ENCODE measurements at places on chromosomes 1 and 21.

- no peak for DNase-seq
Measured at GRCh38 chr1:245791410-245792312, 636.9 kb downstream of the KIF26B start.

DNA sequence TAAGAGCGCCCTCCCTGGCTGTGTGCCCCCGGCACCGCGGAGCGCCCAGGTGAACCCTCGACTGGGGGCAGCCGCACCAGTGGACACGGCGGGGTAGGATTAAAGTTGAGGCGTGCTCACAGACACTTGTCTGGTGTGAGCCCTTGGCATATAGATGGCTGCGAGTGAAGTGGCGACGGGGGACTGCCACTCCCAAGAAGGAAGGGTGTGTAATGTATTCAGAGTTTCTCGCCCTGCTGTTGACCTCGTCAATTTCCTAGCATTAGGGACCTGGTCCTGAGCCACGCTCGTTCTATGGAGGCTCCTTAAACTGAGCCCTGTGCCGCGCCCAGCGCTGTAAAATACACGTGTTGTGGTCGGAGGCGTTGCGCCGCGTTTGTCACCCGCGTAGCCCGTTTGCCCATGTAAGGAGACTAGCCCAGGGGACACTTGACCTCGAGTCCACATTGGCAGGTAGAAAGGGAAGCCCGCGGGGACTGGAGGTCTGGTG lies 554 bp downstream of the EVA1C start:
- DNase-seq: peak; percentile 6

- peak; percentile 87 for DNase-seq
Measured at GRCh38 chr1:148263128-148263905, 111.2 kb upstream of the NBPF11 start.

DNA sequence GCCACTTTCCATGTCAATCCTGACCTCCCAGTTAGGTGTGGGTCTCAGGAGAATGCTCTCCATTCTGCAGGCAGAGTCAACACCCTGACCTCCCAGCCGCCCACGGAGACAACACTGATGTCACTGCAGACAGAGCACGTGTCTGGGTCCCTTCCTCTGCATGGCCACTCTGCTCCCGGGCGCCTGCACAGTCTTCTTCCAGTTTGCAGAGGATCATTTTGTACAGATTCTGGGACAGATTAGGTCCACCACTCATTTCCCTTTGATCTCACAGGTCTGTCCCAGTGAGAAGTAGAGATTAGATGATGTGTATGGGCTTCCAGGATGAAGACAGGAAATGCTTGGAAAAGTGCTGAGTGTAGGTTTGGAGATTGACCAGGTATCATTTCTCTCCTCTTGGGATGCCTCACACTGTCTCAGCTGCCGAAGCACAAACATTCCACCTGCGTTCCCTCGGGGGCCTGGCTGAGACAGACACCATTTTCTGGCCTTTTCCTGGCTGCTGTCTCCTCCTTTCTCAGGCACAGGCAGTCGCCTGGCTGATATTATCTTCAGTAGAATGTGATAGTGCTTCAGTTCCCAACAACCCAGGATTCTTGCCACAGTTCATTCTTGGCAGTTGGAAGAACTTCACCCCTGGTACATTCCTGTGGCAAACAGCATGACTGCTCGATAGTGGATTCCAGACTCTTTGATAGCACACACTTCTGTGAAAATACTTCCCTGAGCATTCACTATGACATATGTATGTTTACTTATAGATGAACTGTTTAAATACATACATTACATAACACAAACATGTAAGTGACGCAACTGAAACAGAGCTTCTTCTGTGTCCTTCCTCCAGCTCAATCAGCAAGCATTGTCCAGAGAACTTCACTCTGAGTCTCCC lies 7.9 kb downstream of the MYBPHL start:
- peak; percentile 19 for DNase-seq

DNA sequence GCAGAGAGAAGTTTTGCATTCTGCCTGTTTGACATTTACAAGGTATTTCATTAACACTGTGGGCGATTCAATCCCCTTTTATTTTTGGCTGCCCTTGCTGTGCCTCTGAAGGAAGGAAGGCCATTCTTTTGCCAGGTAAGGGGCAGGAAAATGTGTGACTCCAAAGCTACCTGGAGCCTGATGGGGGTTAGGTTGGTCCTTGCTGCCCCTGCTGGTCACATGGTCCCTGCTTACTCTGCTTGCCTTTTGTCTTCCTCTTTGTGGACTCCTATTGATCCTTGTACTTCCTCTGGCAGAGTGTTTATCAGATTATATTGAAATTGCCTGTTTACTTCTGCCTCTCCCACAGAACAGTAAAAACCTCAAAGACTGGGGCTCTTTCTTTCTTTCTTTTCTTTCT lies 65.7 kb downstream of the ST6GALNAC3 start:
- no peak for DNase-seq

- DNase-seq: no peak
Measured at GRCh38 chr21:29256126-29256910, 42.4 kb upstream of the BACH1 start.

DNA sequence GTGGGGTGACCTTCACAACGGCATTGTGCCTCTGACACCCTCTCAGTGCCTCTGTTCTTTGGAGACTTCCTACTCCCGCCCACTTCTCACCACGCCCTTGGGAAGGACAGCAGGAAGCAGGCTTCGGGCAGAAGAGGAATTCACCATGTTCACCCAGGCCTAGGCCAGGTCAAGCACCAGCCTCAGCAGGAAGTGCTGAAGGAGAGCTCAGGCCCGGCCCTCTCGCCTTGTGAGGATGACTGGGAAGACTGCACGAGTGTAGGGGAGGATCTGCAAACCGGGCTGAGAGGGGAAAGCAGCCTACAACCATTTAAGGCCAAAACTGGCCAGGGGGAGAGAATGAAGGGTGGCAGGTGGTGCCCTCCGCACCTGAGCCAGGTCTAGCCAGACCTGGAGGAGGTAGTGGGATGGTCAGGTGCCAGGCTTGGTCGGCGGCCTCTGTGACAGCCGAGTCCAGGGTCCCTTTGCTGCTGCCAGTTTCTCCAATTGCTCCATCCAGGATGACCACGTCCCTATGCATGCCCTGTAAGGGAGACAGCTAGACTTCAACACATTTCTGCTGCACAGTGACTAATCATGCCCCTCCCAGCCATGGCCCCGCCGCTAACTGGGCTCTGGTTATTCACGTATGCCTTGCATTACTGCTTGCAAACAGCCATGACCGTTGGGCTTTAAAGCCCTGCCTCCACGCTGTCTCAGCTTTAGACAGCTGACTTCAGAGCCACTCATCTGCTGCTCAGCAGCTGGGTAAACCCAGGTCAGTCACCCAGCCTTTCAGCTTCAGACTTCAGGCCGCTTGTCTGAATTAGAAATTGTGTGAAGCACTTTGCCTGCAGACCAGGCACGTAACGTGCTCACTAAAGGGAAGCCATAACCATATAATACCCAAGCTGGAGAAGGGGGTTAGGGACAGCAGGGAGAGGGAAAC lies 8.9 kb downstream of the MRTO4 start:
- DNase-seq: no peak

GRCh38 chr1:25443030-25443699 lies 12.5 kb downstream of the MACO1 start:
- no peak for DNase-seq

DNA sequence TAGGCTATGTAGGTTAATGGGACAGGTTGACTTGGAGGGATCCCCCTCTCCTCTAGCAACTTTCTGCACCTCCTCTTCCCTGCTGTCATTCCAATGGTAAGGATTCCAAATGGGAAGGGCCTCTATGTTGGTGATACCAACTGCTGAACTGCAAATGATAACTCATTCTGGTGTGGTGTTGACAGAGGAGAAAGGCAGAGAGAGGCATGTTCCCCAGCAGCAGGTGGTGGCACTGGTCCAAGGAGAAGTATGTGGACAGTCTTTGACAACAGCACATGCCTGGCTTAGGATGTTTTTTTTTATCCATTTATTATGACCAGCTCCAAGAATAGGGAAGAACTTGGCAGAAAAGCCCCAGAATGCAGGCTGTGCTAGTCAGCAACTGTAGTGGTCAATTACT lies 19.6 kb upstream of the SPAG17 start:
- no peak for DNase-seq

GRCh38 chr1:55428944-55429931 lies 214.1 kb upstream of the USP24 start:
- no peak for DNase-seq

- DNase-seq: no peak
Measured at GRCh38 chr1:36805979-36806640, 228.2 kb downstream of the GRIK3 start.

DNA sequence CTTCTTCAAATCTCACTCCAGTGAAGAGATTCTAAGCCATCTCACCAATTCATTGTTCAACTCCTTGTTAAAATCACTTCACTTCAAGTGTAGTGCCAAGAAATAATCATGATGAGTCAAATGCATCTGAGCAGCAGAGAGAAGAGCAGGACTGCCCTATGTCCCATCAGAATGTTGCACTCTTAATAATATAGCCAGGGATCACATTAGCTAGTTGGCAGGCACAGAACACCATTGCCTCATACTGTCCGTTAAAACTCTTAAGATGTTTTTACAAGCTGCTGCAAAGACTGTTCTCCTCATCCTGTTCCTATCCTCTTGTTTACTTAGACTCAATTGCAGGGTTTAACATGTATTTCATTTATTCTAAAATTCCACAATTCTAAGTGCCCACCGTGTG lies 432.9 kb downstream of the PLPP3 start:
- no peak for DNase-seq

DNA sequence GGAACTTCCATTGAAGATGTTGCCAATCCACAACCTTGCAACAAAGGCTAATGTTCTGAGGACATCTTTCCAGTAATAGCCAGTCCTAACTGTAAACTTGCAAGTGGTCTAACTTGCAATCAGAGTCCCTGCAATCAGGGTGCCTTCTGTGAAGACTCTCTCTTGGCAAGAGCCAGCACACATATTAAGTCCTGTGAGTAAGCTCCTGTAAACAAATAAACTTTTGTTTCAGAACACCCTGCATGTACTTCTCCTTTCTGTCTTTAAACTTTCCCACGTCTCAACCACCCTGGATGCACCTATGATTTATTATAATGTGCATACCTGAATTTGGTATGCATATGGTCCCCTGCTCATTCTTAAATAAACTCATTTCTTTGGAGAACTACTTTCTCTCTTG lies 9.1 kb downstream of the GBP7 start:
- no peak for DNase-seq

DNA sequence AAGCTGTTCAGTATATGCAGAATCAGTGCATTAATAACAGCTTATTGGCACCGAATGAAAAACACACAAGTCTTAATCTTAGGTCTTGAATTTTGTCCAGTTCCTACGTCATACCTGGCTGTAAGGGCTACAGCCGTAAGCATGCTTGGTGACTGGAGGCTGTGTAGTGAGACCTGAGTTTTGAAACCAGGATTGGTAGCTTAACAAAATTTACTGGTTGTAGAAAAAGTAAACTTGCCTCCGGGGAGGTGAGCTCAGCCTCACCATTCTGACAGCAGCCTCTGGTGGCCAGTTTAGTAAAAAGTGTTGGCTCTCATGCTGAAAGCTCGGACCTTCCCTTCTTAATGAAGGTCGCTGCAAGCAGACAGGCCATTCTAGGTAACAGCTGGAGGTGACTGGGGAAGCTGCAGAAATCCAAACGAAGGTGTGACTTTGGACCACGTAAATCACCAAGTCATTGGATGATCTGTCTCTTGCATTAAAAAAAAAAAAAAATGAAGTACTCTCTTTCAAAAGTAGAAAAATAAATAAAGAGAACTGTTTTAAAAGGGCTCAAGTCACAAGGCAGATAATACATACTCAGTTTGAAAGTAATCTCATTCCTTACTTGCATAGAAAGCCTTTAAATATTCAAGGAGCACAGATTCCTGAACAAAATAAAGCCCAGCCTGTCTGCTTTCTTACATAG lies 48.9 kb downstream of the HLCS start:
- no peak for DNase-seq

DNA sequence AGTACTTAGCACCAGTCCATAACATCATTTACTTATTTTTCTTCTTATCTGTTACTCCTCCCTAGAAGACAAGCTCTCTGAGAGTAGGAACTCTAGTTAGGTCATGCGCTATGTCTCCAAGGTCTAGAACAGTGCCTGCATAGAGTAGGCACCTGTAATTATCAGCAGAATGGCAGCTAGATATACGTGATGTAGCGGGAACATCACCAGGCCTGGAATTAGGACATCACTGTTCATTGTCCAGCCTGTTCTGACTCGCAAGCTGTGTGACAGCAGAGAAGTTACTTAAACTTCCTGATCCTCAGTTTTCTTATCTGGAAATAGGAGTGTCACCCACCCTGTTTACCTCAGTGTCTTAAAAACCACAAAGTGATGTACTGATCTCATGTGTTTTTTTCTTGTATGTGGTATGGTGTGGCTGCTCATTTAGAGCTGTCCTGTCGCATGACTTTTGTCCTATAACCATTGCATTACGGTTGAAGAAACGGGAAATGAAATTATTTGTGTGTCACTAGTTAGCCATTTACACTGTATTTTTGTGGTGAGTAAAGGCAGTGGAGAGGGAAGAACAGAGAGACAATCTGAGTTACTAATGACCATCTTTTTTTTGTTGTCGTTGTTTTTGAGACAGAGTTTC lies 37.1 kb upstream of the EXO1 start:
- no peak for DNase-seq

DNA sequence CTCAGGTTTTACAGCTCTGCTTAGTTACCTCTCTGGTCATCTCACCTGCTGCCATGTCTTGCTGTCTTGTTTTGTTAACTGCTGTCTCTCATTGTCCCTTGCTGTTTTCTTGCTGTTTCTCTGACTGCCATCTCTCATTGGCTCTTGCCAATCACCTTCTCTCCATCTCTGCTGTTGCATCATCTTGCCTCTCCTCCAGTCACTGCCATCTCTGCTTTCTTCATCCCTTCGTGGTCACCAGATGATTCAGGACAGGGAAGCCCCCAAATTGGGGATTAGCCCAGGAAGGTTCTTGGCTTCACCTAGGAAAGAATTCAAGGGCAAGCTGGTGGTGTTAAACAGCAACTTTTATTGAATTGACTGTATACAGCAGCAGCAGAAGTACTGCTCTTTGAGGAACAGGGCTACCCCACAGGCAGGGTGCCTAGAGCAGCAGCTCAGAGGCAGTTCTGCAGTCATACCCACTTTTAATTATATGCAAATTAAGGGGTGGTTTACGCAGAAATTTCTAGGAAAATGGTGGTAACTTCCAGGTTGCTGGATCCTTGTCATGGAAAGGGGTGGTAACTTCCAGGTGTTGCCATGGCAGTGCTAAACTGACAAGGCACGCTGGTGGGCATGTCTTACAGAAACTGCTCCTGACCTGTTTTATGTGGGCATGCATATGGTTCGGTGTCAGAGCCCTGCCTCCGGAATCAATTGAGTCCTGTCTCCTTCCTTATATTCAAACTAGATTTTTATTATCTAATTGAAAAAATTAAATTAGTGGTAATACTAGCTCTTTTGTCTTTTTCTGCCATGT lies 33.4 kb downstream of the SUCO start:
- no peak for DNase-seq

DNA sequence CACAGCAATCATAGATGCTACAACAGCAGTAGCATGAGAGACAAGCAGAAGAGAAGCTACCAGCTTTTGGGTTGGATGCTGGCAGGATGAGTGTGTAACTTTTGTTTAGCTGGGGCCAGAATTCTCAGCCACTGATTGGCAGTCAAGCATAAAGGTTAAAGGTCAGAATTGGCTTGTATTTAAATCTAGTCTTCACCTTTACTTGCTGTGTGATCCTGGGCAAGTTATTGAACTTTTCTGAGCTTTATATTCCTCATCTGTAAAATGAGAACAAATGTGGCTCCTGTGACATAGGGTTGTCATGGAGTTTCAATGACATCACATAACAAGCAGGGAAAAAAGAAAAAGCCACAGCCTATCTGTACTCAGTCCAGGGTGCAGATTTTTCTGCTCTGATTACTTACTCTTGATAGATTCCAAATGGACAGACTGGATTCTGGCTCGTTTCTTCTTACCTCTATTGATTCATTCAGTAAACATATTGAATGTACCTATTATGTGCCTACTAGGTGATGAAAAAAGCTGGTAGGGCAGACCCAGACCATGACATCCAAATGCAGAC lies 2.8 kb upstream of the AZIN2 start:
- DNase-seq: no peak

Data from stimulated activated CD4-positive, alpha-beta T cell treated with anti-CD3 and anti-CD28 coated beads, Interleukin-1b, Interleukin-23, amount 100 ng/mL, for 48 hours (primary cell).